ENCODE measurements at places on chromosomes 6 and 20.
A peak's percentile ranks its signal among the peaks of the same experiment; 100 is the strongest.

DNA sequence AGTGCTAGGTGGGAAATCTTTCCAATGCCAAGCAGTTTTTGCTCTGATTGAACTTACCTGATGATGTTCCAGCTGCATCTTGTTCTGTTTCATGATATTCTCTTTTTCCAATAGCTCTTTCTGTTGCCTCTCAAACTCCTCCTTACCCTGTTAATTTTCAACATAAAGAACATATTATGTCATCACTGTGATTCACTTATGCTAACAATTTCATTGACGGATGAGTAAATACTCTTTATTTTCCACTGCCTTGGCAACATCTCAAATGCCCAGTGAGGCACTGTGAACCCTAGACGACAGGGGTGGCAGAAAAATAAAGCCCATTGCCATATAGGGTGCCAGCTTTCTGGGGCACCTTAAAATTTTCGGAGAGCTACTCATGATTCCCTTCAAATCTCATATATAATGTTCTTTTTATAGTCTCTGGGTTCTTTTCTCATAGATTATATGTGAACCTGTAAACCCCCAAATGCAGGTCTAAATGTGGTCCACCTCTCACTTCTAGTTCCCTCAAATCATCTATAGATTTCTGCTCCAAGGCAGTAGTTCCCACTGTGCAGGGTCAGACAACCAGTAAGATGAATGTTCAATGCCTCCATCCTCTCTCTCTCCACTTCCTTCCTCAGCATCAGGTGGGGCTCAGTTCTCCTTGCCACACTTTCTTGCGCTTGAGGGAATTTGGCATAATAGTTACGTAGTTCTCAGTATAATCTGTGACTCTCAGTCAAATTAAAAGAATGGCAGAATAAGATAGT, 44.1 kb downstream of the NEDD9 start:
- DNase-seq: no peak

GRCh38 chr20:57525328-57526086, 567 bp upstream of the CTCFL start:
- DNase-seq: no peak

GRCh38 chr6:7086488-7086887, 21.3 kb upstream of the RREB1 start:
- peak; percentile 63 for DNase-seq

DNA sequence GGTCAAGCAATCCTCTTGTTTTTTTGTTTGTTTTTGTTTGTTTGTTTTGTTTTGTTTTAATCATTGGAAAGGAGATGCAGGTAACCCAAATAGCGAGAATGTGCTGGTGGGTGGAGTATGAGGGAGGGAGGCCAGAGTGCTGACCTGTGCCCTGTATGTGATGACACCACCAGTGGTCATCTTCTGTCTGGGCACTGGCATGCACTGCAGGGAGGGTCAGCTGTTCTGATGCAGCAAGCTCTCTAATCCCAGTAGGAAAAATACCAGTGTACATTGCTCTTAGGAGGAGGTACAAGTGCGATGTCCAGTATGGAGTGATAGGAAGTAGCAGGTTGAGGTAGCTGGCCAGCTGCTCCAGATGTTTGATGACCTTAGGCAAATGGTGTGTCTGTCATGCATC, 2.9 kb upstream of the CST1 start:
- DNase-seq: no peak

GRCh38 chr20:60115451-60115850, 157.2 kb downstream of the CDH26 start:
- no peak for DNase-seq

DNA sequence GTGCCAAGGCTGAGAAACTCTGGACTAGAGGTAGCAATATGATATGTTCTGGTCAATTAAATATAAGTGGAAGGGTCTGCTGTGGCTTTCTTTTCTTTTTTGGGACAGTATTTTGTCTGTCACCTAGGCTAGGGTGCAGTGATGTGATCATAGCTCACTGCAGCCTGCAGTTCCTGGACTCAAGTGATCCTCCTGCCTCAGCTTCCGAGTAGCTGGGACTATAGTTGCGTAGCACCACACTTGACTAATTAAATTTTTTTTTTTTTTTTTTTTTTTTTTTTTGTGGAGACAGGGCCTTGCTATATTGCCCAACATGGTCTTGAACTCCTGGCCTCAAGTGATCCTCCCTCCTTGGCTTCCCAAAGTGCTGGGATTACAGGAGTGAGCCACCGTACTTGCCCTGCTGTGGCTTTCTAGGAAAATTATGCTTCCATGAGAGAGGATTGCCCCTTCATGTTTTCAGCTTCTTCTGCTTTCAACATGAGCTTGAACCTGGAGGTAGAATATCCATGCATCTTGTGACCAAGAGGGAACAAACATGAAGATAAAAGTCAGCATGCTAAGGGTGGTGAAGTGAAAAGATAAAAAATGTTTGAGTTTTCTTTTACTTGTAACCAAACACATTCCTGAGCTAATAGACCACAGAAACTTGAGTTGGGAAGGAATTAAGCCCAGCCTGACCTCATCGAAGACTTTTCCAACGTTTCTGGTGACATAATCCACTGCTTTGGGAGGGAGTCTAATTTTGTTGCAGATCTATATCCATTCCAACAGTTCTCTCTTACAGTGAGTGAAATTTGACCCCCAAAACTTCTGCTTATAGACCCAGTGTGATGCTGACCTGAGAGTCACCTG, 75.1 kb downstream of the CARMIL1 start:
- DNase-seq: no peak

GRCh38 chr6:50845499-50846143, 26.9 kb downstream of the TFAP2B start:
- DNase-seq: no peak

GRCh38 chr6:144265061-144265357, 20.1 kb upstream of the UTRN start:
- DNase-seq: no peak

- no peak for DNase-seq
Observed at GRCh38 chr6:143099647-143100046, 39.0 kb downstream of the AIG1 start.

DNA sequence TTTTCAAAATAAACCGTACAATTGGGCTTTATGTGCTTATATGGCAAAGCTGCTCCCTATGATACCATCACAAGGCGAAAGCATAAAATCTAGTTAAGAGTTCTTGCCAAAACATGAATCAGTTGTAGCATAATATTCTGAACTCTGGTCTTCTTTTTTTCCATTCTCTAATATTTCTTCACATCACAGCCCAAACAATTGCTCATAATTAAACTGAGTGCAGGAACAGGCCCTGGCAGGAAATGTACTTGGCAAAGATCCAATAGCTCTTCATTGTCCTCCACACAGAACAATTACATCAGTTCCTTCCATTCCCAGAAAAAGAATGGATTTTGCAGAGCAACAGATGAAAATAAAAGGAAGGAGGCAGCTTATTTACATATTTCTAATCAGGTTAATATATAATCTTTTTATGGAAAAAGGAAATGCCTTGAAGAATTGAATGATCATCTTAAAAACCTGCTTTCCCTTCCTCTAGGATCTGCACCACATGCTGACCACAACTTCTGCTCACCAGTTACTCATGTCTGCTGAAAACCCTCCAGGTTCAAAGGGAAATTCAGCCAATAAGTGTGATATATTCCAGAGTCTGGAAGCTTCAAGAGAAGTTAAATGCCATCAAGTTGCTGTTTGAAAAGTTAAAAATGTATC, 123.3 kb upstream of the COL21A1 start:
- DNase-seq: peak; percentile 78

GRCh38 chr6:105560611-105561066, 157.8 kb upstream of the PREP start:
- DNase-seq: no peak

DNA sequence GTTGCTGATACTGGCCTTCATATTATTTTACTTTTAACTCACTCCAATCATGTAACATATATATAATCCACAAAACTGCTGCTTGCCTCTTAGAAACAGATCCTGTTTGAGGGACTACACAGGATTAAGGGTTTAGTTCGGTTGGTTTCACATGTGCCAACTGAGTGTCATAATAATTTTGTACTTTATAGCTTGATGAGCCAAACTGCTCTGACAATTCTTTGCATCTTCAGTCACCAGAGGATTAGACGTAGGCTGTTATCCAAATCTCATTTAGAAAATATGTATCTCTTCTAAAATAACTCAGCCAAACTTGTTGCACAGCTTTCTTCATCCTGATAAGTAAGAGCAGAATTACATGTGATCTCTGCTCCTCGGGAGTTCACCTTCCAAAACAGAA, 643.6 kb upstream of the PTCHD4 start:
- no peak for DNase-seq

- no peak for DNase-seq
Observed at GRCh38 chr6:52027699-52028098, 59.7 kb downstream of the PKHD1 start.

All from KBM-7 (cell line).